ENCODE measurements at places on chromosomes 6 and 20.

DNA sequence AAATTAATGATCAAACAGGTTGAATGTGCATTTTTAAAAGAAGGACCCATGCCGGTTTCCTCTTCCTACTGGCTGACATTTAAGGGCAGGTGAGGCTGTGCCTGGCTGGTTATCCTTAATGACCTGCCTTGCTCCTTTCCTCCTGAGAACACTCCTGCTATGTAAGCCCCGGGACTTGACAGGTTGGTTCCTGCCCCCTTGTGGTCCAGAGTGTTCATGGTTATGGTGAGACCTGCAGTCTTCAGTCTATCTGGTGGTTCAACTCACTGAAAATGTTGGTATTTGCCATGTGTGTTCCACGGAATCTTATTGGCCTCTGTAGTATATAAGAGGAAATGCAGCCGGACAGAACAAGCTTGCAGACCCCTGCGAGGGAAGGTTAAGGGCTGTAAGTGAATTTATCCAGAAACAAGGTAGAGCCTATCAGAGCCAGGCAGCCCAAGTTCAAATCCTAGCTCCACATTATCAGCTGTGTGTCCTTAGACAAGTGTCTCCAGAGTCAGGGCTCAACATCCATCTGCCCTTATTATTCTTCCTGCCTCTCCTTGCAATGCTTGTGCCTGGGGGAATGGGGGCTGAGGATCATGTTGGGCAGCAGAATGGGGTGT is 5.2 kb upstream of the BPIFA3 start:
- peak; percentile 76 for DNase-seq

DNA sequence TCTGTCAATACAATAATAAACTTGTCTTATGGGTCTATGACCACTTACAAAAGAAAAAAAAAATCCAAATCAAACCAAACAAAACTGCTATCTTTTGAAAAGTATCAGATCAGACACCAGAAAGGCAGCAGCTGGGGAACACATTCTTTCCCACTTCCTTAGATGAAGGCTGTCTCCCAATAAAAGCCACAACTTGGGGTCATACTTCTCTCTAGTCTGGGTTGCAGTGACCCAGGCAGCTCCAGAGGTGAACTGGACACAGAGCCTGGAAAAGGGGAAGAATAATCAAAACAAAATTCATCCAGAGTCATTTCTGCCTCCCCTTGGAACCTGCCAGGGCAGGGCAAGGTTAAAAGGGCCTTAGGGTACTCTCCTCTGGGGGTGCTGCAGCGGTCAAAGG is 19.1 kb downstream of the ATXN1 start:
- DNase-seq, result no peak

DNA sequence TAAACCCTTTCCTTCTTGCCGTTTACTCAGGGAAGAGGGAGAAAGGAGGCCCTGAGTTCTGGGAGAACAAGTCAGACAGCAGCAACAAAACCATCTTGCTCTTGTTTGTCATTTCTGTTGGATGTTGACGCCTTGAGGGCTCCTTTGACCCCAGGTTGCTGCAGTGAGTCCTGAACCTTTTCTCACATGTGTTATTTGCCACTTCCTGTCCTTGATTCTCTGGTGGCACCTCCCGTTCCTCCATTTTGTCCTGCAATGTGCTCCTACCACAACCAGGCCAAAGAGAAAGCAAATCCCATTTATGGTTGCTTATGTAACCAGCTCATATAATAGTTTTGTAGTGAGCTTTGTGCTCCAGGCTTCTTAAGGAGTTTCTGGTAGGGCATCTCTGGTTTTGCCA is 66.6 kb upstream of the ADGRF4 start:
- DNase-seq, result no peak

- no peak for DNase-seq
Observed at GRCh38 chr20:57849521-57850215, 139.9 kb upstream of the PMEPA1 start.

GRCh38 chr20:13260650-13261279 is 39.7 kb downstream of the ISM1 start:
- DNase-seq, result no peak

GRCh38 chr20:46468508-46468907 is 44.9 kb downstream of the ZNF334 start:
- no peak for DNase-seq

DNA sequence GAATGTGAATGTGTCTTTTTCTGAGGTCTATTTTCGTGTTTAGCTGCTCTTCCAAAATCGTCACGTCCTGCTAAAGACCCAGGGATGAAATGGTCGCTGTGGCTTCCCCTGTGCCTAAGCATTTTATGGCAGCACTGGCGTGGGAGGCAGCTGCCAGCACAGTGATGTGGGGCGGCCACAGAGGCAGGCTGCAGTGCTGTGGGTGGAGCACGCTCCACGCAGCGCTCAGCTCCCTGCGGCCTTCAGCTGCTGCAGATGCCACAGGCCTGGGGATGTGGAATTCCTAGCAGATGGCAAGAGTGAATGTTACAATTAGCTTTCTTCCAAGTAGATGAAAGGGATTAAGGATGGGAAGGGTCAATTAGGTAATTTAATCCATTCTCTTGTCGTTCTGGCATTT is 242.6 kb downstream of the SMOC2 start:
- no peak for DNase-seq

- no peak for DNase-seq
Observed at GRCh38 chr20:40654876-40655275, 34.2 kb downstream of the MAFB start.

- DNase-seq, result no peak
Observed at GRCh38 chr20:40880729-40881109, 147.9 kb upstream of the TOP1 start.

DNA sequence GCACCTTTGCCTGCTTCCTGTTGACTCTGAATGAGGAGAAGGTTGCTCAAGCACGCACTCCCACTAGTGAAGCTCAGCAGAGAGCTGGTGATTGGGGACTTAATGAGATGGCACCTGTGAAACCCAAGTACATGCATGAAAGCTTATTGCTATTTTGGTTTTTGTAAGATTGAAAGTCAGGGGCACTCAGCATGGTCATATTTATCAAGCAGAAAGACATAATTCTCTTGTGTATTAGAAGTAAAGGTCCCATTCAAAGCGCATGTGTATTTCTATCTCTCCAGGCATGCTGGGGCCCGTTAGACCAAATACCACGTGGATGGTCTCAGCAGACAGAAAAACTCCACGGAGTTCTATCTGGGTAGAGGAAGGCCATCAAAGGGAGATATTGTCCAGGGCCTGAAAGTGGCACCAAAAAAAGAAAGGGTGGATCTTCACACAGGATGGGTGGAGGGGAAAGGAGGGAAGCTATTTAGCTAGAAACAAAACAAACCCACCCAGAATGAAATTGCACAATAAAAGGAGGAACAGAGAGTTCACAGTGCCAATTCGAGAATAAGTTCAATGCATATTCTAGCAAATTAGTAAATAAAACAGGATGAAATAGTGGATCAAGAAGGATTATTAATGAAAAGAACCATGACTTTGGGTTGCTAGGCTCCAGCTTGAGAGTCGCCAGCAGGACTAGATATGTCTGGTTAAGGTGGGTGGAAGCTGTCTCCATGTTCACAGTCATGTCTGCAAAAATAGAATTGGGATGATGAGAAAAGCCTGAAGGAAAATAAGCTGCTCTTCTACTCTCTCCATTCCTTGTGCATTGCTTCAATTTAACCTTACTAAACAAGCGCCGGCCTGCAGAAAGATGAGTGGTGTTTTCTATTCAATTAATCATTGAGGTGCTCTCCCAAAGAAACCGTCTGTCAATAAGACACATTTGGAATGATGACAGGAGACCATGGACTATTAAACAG is 224.9 kb upstream of the DTNBP1 start:
- DNase-seq, result no peak

DNA sequence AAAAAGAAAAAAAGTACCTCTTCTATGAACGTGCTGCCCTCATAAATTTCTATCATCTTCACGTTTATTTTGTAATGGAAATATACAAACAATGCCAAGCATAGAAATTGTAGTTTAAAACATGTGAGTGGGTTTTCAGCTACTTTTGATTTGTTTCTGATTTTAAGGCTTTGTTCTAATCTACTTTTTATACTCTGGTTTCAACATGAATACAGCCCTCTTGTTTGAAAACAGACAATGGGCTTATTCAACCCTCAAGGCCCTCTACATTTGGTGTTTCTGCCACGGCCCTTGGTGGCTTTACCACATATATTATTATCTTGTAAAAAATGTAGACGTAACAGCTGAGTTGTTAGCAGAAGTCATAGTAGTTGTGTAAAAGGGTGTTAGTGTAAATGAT is 153.9 kb downstream of the SOX4 start:
- no peak for DNase-seq

- DNase-seq, result no peak
Observed at GRCh38 chr20:53247468-53248103, 275.4 kb downstream of the TSHZ2 start.

DNA sequence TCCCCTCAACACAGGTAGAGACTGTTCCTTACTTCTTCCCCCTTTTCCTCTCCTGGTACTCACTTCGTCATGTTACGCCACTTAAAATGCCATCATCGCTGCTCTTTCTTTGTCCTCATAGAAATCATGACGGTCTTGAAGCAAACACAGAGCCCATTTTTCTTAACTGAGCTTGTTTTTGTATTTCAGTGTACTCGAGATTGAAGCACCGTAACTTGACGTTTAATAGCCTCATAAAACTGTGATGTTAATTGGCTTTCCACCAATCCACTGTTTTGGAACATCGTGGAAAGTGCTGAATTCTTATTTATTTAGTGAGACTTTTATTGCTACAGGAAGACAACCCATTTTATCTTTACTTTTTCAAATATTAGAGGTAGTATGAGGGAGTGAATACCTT is 38.7 kb downstream of the DUSP22 start:
- DNase-seq, result no peak
